ENCODE measurements at places on chromosomes 16 and 17.

GRCh38 chr17:39197380-39198185, at the start of gene CACNB1:
CACNB1 (minus strand) TSS chr17:39197669; CDS start chr17:39197495, 174 bp downstream.
- DNase-seq: peak; percentile 55

GRCh38 chr17:7005716-7006115, 6.7 kb upstream of the RNASEK start:
- DNase-seq: no peak

DNA sequence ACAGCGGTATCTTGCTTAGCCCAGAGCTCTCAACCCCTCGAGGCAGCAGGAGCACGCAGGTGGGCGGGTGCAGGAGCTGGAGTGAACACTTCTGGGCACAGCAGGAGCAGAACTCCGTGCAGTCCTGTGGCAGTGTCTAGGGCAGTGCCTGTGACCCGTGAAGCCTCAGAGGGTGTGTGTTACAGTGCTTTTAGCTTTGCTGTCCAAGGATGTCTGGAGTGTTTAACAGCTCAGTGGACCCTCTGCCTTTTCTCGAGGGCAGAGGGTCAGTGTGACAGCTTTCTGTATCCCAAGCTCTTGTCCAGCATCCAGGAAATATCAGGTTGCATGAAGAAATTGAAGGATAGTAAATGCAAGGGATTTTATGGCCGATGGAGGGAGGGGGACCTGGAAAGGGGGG, 16.4 kb upstream of the SSTR5 start:
- no peak for DNase-seq

- DNase-seq: no peak
Measured at GRCh38 chr17:31425282-31426040, 34.0 kb downstream of the RAB11FIP4 start.

DNA sequence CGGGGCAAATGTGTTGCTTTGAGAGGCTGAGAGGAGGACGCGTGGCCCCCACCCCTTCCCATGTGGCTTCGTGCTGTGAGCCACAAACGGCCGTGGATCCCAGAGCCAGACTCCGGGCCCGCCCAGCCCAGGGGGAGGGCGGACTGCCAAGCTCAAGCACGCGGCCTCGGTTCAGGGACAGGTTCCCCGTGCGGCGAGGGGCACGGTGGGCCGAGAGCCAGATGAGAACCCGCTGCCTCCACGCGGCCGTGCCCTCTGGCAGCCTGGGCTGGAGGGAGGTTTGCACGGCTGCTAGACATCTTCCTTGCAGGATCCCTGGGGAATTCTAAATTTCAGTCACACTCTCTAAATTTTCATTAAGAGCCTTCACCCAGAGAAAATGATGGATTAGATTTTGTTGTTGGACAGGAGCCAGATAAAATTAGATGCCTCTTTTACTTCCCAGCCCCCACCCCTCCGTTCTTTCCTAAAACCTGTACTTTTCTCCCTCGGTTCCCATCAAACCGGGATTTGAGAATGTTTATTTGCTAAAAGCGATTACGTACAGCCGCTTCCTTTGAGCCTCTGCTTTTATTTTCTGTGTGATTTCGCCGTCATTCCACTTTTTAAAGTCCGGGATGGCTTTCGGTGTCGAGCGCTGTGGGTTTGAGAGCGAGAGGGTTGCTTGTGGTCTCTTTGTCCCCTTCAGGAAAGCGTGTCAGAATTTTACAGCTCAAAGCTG, 25.0 kb upstream of the GNG13 start:
- DNase-seq: no peak

DNA sequence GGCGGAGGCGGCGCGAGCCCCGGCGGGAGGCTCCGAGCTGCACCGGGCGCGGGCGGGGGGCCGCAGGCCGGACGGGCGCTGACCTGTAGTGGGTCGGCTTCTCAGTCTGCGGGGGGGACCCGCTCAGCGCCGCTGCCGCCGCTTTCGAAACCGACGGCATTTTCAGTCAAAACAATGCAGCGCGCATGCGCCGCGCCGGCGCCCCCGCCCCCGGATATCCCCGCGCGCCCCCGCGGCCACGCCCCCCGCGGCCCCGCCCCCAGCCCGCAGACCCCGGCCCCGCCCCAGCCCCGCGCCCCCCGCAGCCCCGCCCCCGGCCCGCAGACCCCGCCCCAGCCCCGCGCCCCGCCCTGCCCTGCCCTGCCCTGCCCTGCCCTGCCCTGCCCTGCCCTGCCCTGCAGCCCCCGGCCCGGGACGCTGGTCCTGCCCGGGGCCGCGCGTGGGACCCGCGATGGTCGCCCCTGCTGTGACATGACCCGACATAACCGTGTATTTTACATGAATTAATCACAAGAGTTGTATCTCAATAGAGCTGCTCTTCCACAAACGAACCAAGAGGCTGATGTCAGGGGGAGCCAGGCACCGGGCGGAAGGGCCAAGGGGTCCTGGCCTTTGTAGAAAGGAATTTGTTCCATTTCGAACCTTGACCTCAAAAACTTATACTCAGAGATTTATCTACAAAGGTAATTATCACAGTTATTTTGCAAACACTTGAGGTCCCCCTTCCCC, at the start of gene UNKL:
Gene UNKL (minus strand): TSS at position 173 of the 729 bp plus-strand sequence. CDS start 13 bp downstream, at position 160.
- DNase-seq: peak; percentile 78

GRCh38 chr16:89444151-89444723, 46.1 kb downstream of the ANKRD11 start:
- DNase-seq: no peak

DNA sequence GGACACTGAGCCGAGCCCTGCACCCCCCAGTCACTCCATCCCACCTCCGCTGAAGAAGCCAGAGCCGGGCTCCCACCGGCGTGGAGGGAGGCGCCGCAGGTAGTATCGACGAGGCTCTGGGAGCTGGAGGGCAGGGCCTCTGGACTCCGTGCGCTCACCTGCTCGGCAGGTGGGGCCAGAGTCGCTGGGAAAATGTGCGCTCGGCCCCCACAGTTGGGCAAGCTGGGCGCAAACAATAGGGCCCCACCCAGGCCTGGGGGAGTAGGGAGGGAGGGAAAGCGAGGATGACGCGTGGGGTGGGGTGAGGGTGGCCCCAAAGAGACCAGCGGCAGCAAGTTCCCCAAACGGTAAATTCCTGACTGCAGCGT, 668 bp downstream of the JUP start:
- no peak for DNase-seq

DNA sequence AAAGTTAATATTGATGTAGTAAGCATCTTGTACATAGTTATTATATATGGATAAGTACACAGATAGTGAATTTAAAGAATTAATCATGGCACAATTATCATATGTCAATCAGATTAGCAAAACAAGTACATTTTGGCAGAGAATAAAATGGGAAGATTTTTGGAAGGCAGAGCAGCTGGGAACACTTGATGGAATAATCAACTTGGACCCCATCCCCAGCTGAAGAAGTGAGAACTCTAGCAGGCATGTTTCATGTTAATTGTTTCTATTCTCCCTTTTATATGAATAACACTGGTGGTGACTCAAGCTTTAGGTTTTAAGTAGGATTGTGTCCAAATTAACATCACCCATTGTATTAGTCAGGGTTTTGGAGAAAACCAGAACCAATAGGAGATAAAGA, 198.7 kb downstream of the KCNJ2 start:
- no peak for DNase-seq

GRCh38 chr16:23640615-23640930, 537 bp downstream of the PALB2 start:
- DNase-seq: no peak

GRCh38 chr17:78141437-78142118, 4.6 kb upstream of the C17orf99 start:
- no peak for DNase-seq

GRCh38 chr17:15485045-15485444, 17.6 kb upstream of the CDRT4 start:
- DNase-seq: no peak

- DNase-seq: no peak
Measured at GRCh38 chr16:23128056-23128455, 21.2 kb downstream of the USP31 start.

DNA sequence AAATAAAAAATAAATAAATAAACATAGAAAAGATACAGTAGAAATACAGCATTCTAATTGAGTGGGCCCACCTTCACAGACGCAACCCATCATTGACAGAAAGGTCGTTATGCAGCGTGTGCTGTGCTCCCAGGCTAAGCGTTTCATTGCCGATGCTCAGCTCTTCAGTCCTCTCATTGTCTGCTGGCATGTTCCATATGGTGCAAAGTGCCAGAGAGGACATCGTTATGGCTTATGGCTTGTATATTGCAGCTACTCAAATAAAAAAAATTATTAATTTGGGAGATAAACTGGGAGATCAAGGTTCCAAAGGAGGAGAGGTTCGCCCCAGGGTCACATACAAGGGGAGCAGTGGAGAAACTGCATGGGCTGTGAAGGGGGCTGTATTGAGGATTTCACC, 11.3 kb upstream of the UBALD2 start:
- DNase-seq: no peak

- DNase-seq: no peak
Measured at GRCh38 chr16:15770512-15770911, 86.3 kb downstream of the MYH11 start.

DNA sequence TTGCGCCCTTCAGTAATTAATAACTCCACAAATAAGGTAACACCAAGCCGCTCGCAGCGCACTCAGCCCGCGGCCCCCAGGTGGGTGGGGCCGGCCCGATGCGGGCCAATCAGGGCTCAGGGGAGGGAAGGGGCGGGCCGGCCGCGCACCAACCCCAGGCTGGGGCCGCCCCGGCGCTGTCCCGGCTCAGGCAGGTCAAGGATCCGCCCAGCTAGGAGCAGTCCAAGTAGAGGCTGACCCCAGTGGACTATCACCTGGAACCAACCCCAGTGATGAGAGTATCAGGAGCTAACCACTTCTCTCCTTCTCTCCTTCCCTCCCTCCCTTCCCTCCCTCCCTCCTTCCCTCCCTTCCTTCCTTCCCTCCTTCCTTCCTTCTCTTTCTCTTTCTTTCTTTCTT, 110.8 kb downstream of the C16orf78 start:
- DNase-seq: peak; percentile 54

DNA sequence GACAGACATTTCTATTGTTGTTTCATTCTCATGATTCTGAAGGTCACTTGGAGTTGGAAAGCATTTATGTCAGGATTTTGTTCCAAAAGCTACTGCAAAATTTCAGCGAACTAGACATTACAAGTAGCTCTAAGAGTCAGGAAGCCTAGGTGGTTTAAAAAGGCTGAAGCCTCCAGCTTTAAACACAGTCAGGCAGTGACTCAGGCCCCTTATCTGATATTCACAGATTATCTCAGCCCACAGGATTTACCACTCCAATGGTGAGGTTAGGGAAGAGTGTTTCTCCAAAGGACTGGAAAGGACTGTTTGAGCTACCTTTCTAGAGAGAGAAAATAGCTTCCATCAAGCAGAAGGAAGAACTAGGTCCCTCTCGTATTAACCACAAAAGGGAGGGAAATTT, 624.4 kb upstream of the C16orf82 start:
- DNase-seq: no peak

DNA sequence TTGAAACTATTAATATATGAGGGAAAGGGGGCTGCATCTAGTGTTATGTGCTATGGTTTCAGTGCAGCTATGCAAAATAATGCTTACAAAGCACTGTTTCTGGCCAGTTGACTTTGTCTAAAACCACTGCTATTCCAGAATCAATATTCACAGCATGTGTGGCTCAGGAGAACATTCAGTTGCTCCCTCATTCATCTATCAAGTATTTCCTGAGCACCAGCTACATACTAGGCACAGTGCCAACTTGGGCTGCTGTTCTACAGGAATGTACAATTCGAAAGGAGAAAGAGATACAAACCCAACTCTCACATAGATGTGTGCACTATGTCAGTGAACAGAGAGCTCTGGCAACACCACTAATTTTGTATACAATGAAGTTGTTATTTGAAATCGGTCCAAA, 183.0 kb downstream of the PHKB start:
- no peak for DNase-seq

DNA sequence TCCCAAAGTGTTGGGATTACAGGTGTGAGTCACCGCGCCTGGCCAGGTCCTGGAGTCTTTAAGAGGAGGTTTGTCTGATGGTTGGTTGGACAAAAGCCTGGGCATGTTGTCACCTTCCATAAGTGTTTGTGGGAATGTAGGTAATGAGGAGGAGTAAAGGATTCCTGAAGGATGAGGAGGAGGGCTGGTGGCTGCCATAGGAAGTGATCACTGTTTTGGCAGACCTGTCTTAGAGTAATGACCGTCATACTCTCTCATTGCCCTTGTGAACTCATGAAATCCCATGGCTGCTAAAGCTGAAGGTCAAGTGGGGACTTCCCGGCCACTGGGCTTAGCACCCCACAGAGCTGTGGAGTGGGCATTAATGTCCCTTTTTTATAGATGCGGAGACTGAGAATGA, 40.5 kb downstream of the TENT4B start:
- no peak for DNase-seq

DNA sequence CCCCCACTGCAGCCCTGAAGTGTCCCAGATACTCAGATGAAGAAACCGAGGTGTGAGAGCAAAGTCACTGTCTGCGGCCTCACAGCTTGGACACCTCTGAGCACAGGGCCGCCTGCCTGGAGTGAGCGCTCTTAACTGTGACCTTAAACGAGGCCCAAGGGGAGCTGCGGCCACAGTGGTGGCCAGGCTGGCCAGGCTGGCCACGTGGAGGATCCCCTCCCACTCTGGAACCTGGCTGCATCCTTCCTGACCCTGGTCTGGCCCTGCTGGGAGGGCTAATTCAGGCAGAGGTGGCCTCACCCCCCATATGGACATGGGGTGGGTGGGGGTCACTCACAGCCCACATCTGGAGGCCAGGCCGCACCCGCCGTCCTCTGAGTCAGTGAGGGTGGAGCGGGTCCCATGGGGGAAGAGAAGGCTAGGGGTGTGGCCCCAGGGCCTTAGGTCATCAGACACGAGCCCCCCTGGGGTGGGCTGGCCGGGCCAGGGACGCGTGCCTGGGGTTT, 6.6 kb downstream of the VASN start:
- no peak for DNase-seq

GRCh38 chr17:49647256-49647585, 30.7 kb downstream of the SPOP start:
- no peak for DNase-seq

DNA sequence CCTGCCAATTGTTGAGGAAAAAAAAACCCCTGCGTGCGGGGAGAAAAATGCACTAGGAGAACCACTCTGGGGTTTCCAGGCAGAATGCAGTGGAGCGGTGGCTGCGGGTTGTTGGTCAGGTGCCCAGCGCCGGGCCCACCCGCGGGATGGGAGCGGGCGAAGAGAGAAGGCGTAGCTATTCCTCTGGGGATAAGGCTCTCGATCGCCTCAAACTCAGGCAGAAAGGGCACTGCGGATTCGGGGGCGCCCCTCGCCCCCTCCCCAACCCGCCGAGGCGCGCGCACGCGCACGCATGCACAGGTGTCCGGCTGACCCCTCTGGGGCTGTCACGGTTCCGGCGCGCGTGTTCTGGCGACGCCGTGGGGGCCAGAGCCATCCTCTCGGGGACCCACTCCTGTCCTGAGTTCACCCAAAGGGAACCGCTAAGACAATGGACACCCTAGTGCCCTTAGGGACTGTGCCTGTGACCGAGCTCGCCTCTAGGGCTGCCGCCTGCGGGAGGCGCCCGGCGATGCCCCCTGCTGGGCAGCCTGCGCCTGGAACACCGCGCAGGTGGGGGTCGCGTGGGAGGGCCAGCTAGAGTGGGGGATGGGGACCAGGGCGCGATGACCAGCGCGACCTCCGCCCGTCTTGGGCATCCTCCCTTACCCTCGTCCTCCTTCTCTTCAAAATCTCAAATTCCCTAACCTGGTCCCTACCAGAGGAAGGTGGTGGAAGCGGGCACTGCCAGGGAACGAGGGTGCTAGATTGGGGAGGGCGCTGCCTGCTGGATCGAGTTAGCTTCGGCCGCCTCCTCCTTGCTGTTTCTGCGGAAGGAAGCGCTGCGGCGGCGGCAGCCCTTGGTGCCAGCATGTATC, 14.4 kb upstream of the CBX8 start:
- no peak for DNase-seq

- DNase-seq: no peak
Measured at GRCh38 chr17:50864747-50865059, 1.5 kb downstream of the TOB1 start.

GRCh38 chr16:56451753-56452689, 667 bp downstream of the OGFOD1 start:
- peak; percentile 18 for DNase-seq
